ENCODE measurements at places on chromosomes 3 and 15.
A peak's percentile ranks its signal among the peaks of the same experiment; 100 is the strongest.

GRCh38 chr3:79844176-79844575 is 76.4 kb upstream of the ROBO1 start:
- DNase-seq: no peak

- DNase-seq: peak; percentile 86
These were observed 1.1 kb upstream of the IGF1R start for GRCh38 chr15:98647026-98647773.

GRCh38 chr3:192331749-192332385 is 395.5 kb downstream of the FGF12 start:
- DNase-seq: no peak

GRCh38 chr3:46955801-46956259 is 20.7 kb downstream of the CCDC12 start:
- no peak for DNase-seq

- no peak for DNase-seq
These were observed 195.7 kb upstream of the ATP11B start for GRCh38 chr3:182597621-182598041.

- no peak for DNase-seq
These were observed 447 bp upstream of the SHQ1 start for GRCh38 chr3:72848703-72849081.

DNA sequence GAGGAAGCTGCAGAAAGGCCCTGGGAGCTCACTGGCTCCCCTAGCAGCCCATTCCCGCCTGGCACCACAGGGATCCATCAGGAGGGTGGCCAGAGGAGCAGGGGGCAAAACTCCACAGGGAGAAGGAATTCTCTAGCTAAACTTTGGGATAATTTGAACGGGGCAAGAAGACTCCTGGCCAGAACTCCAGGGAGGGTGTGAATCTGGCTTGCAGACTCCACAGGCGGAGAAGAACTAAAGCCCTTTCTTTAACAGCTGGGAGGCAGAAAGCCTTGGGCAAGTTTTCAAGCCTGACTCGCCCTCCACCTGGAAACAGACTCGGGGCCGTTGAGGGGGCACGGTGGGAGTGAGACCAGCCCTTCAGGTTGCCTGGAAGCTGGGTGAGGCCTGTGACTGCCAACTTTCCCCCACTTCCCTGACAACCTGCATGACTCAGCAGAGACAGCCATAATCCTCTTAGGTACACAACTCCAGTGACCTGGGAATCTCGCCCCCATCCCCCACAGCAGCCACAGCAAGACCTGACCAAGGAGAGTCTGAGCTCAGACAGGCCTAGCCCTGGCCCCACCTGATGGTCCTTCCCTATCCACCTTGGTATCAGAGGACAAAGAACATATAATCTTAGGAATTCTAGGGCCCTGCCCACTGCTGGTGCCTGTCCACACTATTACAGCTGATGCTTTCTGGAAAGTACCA is 28.6 kb downstream of the SLC27A2 start:
- no peak for DNase-seq

GRCh38 chr15:57567891-57568290 is 23.8 kb upstream of the MYZAP start:
- no peak for DNase-seq

- no peak for DNase-seq
These were observed 48.6 kb upstream of the MKRN3 start for GRCh38 chr15:23516866-23517265.

GRCh38 chr3:156818890-156819289 is 7.3 kb upstream of the LEKR1 start:
- DNase-seq: no peak

DNA sequence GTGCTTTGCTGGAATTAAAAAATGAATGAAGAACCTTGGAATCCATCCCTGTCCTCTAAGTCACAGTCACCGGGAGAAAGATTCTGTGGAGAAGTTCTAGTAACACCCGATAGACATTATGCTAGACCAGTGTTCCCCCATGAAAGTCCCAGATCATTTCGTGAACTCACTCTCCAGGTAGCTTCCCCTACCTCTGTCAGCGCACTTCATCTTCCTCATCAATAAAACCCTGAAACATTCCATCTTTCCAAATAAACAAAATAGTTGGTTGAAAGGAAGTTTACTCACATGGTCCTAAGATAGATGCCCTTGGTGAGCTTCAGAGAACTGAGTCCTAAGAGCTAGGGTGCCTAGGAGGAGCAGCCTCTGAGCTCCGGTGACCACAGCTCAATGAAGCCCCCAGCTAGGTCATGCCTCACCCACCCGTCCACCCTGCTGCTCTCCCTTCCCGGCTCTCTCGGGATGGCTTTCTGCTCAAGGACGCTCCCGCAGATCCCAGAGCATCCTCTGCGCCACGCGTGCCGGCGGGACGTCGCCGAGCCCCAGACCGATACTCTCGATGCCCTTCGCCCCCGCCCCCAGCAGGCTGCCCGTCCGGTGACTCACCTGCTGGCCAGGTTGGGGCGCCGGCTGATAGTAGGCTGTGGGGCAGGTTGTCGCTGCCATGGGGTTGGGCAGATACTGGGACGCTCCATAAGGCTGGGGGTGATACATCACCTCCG is 776 bp downstream of the VGLL3 start:
- no peak for DNase-seq

GRCh38 chr3:102887431-102887830 is 452.6 kb downstream of the ZPLD1 start:
- no peak for DNase-seq

DNA sequence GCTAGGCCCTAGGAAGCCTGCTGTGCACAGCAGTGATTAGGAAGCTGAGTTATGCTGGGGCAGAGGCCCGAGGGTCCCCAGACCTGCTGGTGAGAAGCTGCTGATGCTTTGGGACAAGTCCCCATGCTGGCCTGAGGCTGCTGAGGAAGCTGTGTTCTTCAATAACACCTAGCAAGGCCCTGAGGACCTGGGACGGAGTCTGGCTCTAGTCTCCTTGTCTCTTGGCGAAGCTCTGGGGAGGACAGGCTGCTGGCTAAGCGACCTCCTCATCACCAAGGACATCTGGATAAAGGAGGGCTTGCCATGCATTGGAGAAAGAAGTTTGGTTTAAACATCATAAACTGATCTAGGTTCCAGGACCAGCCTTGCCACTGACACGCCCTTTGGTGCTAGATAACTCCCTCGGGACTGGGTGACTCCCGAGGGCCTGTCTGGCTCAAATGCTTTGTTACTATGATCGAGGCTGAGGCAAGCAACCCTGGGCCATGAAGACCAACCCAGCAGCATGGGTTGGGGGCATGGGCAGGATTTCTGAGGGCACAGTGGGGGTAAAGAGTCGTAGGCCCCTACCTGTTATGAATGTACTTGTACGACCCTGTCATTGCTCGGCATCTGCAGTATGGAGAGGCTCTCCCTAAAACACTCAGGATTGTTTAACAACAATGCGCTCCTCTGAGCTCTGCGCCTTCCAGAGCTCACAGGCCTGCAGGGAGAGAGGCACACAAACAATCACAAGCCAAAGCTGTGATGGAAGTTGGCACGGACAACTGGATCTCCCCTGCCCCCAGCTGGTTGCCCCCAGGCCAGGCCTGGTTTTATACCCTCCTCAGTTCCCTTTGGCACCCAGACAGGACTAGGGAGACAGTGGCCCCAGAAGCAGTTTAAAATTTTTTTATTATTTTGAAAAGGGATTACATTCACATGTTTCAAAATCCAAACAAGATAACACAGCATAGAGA is 64.4 kb downstream of the LINGO1 start:
- DNase-seq: no peak

DNA sequence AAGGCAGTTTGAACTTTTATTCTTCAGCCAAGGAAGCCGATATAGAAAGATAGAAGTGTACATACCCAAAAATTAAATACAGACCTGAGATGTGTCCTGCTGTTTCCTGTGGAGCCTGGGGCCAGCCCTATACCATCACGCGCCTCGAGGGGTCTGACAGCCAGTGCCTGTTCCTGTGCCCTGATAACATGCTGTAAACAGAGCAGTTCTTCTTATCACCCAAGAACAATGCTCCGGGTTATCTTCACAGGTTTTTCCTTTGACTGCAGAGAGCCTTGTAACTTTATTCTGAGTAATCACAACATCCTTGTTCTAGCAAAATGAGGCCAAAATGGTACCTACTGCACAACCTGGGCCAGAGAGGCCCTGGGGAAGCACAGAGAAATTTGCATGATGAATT is 289.7 kb upstream of the CHRM5 start:
- no peak for DNase-seq

DNA sequence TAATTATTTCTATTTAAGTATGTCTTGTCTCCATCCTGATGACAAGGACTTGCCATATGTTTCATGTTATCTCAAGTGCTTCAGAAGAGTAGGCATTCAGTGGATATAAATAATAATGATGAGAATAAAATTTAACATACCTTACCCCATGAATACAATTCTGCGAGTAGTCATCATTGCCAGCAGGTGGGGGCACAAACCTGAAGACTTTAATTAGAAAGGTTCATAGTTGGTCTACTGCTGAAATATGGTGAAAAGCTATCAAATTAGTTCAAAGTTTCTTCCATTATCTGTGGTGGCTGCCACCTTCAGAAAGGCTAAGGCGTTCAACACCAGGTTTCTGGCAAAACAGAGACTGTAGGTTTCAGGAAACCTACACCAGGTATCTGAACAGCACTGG is 100.9 kb downstream of the P3H2 start:
- no peak for DNase-seq

- DNase-seq: no peak
These were observed 527.4 kb upstream of the PROK2 start for GRCh38 chr3:72312339-72312738.

DNA sequence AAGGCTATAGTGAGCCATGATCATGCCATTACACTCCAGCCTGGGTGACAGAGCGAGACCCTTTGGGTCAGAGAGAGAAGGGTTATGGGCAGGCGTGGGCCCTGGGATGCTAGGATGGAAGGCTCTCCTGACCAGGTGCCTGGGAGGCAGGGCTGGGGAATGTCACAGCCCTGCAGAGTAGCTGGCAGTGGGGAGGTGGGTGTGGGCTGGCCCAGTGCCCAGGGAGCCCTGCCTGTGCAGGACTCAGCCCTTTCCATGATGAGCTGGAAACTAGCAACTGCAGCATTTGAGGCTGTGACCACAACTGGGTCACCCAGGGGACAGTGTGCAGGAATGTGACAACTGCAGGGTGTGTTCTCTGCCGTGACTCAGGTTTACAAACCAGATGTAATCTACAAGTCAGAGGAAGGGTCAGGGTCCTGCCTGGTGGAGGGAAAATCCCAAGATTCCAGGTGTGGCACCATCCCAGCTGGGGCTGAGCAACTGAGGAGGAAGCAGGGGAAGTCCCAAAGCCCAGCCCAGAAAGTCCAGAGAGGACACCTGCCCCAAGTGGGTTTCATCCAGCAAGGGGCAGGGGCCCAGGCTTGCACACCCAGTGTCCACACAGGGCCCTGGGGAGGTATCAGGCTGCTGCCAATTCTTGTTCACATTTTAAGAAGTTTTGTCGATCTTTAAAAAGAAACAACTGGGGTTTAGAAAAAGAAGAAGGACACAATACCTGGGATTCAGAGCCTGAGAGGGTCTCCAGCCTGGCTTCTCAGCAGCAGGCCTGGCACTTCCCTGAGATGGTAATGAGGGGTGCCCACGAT is 45.5 kb downstream of the SLC28A1 start:
- DNase-seq: peak; percentile 68

GRCh38 chr15:72182673-72183072 is 14.9 kb downstream of the GRAMD2A start:
- DNase-seq: no peak

- no peak for DNase-seq
These were observed 99.6 kb upstream of the ETV5 start for GRCh38 chr3:186208296-186208989.

- no peak for DNase-seq
These were observed 28.6 kb downstream of the KLHL6 start for GRCh38 chr3:183526838-183527427.

DNA sequence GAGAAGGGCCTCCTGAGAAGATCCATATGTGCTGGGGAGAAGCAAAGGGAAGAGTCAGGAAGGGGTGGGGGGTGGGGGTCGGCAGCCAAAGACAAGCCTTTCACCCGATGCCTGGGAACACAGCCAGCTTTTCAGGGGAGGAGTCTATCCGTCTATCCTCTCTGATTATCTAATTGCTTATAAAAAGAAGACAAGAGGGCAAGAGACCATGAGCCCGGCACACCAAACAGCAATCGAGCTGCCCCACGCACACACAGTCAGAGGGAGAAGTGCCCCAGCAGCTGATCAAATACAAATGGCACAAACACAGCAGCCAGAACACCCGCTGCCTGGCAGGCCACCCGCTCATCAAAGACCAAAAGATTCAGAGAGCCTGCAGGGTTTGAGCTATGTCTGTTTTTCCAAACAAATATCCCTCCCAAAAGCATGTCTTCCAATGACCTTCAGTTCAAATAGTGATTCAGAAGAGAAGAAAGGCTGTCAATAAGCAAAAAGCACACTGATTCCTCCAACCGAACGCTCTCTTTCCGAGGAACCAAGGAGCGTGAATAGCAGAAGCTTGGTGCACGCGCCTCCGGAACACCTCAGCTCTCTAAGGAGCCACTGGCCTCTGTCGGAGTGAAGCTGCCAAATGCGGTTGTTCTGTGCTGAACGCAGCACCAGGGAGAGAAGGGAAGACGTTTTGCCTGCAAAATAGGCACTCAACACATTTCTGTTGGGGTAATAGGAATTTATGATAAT is 419.2 kb downstream of the OCA2 start:
- no peak for DNase-seq

- DNase-seq: no peak
These were observed at the start of gene SAMMSON for GRCh38 chr3:69999140-70000027. SAMMSON (plus strand) TSS chr3:69999733.

GRCh38 chr3:190117981-190118380 is 2.7 kb downstream of the P3H2 start:
- DNase-seq: no peak

DNA sequence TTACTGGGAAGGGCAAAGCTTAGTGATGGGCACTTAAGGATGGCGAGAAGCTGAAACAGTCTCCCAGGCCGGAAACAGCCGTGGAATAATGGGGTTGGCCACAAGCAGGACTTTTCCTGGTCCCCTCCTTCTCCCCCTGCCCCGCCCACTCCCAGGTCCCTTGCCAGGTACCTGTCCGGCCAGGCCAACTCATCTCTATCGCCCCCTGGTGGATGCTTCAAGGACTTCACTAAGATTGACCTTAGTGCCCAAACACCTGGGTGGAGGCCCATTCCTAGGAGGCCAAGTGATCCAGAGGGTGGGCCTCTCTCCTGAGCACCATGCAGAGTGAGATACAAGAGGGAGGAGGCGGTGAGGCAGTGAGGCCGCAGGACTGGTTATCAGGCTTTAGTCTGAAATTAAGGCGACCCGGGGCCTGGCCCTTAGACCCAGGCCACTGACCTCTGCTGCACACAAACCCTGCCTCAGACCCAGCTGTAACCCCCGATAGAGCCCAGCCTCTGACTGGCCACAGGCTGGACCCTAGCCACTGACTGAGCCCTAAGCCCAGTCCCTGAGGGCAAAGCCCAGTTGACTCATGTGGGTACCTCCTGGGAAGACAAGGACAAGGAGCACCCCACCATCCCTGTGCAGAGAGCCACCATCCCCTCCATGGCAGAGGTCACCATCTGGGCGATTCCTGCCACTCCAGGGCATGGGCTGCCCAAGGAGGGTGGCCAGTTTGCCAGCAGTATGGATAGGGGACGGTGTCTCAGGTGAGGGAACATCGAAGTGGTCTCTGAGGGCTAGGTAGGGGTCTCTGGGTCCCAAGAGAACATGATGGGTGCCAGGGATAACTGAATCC is 37.6 kb downstream of the VIPR1 start:
- peak; percentile 62 for DNase-seq

- peak; percentile 56 for DNase-seq
These were observed 1039.2 kb downstream of the ROBO1 start for GRCh38 chr3:78728406-78729145.

All from mesothelial cell of epicardium (in vitro differentiated cells).